ENCODE measurements at places on chromosomes 13 and 19.

GRCh38 chr13:29196409-29197074, 376.4 kb downstream of the MTUS2 start:
- no peak for DNase-seq

GRCh38 chr13:45473627-45474026, 8.9 kb downstream of the COG3 start:
- DNase-seq: no peak

- DNase-seq: no peak
These were observed 10.7 kb upstream of the ZC3H13 start for GRCh38 chr13:46063292-46063691.

- DNase-seq: no peak
These were observed 6.5 kb downstream of the SIGLEC7 start for GRCh38 chr19:51148580-51148979.

DNA sequence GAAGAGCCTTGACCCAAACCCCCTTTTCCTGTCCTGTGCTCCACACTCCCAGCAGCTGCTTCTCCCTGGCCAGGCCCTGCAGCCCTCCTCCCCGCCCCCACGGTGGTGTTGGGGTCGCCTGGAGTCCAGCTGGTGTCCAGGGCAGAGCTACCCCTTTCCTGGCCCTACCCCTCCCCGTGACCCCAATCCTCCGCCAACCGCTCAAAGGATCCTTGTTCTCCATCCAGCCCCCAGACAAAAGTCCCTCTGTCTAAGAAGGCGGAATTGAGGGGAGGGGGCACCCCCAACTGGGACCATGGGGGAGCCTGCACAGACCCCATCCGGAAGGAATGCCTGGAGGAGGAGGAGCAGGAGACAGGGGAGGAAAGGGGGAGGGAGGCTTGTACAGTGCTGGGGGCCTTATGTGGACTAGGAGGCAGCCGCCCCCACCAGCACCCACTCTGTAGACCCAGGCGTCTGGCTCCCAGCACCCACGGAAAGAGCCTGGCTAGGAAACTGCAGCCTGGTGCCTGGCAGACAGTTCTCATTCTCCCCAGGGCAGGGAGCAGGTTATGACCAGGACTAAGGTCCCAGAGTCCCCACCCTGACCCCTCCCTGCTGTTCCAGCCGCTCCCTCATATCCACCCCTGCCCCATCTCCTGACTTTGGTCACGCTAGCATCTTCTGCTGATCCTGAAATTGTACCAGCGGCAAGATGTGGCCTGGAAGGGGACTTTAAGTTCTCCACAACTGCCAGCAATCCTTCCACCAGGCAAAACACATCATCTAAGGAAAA, at the start of gene FXYD3:
TSS of gene FXYD3 (plus strand) at position 647 of the 775 bp plus-strand sequence. CDS start 3,554 bp downstream, outside the sequence.
- DNase-seq: peak; percentile 63

GRCh38 chr19:35860818-35861639, 4.3 kb downstream of the KIRREL2 start:
- no peak for DNase-seq

GRCh38 chr13:23377579-23377978, 55.9 kb downstream of the SACS start:
- DNase-seq: no peak

- no peak for DNase-seq
These were observed 8.8 kb upstream of the LRCH1 start for GRCh38 chr13:46544208-46544607.

GRCh38 chr19:1064661-1065605, 2.0 kb upstream of the ARHGAP45 start:
- peak; percentile 65 for DNase-seq

GRCh38 chr19:19179548-19180441, 9.7 kb upstream of the MEF2B start:
- no peak for DNase-seq

DNA sequence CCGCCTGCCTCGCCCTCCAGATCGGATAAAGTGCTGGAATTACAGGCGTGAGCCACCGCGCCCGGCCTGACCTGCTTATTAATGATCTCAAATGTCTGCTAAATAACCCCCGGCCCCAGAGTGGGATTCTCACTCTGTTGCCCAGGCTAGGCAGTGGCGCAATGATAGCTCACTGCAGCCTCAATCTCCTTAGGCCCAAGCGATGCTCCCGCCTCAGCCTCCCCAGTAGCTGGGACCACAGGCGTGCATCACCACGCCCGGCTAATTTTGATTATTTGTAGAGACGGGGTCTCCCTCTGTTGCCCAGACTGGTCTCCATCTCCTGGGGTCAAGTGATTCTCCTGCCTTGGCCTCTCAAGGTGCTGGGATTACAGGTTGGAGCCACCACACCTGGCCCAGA, 626 bp upstream of the ATP5F1D start:
- DNase-seq: no peak

GRCh38 chr13:80237646-80238045, 103.3 kb downstream of the SPRY2 start:
- DNase-seq: no peak

DNA sequence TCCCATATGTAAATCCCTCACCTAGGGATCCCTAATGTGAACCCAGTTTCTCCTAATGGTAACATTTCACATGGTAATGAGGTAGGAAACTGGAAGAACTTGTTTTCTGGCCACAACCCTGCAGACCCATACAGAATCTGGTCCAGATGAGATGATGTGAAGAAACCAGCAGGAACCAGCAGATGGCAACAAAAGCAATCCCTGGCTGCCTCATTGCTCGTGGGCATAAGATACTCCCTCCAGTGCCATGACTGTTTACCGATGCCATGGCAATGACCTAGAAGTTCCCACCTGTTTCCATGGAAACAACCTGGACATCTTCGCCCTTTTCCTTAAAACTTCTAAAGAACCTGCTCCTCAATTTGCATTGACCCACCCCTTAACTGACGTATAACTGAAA, 1.4 kb upstream of the CD209 start:
- DNase-seq: peak; percentile 24

- no peak for DNase-seq
These were observed 1.6 kb downstream of the URI1 start for GRCh38 chr19:29943615-29944014.

- DNase-seq: no peak
These were observed 360.9 kb downstream of the PCDH17 start for GRCh38 chr13:57992416-57992815.

DNA sequence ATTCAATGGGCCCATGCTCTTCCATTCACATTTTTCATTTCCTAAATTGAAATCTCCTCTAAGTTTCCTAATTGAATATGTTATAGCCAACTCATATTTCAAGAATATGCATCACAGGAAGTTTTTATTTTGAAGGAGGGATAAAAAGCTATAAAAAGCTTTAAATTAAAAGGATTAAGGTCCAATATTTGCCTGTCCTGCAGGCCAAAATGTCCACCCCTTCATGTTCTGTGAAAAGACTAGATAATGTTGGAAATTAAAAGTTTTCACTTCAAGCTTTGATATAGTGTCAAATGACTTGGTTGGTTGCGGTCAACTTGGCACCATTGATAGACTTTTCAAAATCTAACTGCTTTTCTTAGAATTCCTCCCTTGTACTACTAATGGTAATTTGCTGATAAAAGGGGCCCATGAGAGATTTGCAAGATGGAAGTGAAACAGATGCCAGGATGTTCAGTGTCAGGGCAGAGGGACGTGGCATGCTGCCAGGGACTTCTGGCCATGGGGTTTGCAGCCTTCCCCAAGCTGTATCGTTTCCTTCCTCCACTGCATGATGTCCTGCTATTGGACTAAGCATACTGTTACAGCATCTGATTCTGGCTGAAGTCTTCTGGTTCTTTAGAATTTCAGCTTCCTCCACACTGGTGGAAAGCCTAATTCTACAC, 547.3 kb upstream of the MIR17HG start:
- no peak for DNase-seq

- DNase-seq: no peak
These were observed 123.8 kb downstream of the LACC1 start for GRCh38 chr13:44003481-44003880.

DNA sequence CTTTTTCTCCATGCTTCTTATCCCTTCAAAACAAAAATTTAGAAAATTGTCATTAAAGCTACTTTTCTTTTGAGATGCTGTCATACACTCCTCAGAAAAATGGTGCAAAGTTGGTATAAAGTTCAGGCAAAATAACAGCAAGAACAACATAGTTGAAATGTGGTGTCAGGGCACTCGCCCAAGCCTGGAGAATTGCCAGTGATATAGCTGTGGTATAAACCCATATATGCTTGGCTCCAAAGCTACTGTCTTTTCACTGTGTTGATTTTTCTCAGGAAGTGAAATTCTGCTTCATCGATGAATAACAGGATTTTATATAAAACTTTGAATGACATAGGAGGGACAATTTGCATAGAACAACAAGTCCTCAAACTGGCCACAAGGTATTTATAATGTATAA, 2532.9 kb downstream of the PCDH9 start:
- DNase-seq: no peak

- DNase-seq: no peak
These were observed 18.3 kb downstream of the ZNF100 start for GRCh38 chr19:21749090-21749489.
